ENCODE measurements at places on chromosomes 1 and 21.

- peak; percentile 64 for DNase-seq
These were observed 54.9 kb upstream of the DNAJC6 start for GRCh38 chr1:65254320-65255034.

DNA sequence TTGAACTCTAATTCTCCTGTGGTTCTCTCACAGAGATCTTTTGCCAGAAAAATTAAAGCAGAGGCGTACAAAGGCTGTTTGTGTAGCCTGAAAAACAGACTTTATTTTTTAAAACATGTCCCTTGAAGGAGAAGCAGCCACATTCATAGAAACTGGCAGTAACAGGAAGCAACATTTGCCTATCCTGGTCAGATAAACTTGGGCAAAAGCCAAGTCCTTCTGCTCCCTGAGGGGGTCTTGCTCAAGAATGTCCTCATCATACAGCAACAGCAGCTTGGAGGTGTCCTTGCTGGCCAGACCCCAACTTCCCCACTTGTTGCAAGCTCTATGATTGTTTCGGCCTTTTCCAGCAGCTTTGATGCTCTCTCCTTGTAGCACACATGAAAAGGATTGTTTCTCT lies 36.3 kb downstream of the MSTO1 start:
- no peak for DNase-seq

DNA sequence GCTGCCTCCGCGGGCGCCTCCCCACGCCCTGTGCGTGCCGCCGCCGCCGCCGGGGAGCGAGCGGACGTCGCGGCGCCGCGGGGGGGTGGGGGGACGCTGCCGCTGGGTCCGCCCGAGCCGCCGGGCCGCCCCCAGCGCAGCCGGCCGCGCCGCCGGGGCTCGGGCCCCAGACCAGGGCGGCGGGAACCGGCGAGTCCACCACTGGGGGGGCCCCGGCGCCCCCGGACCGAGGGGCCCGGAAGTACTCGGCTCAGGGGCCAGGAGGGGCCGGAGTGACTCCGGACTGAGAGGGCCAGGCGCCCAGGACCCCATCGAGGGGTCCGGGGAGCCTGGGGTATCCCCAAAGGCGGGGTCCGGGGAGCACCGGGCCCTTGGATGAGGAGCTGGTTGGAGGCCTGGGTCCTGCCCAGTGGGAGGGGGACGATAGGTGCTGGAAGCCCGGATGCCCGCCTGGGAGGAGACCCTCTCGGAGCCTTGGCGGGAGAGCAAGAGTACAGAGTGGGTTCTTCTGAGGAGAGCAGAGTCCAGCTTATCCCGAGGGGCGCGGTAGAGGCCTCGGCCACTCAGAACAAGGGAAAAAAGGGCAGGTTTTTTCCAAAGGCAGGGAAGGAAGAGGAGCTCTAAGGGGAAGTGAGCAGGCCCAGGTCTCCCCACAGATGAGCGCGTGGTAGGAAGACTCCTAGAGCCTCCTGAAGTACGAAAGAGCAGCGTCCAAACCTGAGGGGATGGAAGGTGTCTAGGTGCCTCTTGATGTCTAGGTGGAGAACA lies 556 bp downstream of the GMEB1 start:
- DNase-seq, result peak; percentile 53

DNA sequence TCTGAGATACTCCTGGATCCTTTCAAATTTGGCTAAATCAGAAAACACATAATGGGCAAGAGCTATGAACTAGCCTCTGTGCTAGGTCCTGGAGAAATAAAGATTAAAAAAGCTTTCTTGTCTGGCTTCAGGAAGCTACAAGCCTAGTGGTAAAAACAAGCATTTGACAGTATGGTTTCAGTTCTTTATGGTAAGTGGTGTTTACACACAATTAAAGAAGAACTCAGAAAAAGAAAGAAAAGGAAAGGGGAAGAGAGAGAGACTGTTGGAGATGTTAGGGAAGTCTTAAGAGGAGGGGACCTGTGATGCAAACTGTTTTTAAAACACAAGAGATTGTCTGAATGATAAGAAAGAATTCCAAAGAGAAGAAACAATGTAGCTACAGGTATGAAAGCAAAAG lies 1.8 kb downstream of the OR10J1 start:
- DNase-seq, result no peak

DNA sequence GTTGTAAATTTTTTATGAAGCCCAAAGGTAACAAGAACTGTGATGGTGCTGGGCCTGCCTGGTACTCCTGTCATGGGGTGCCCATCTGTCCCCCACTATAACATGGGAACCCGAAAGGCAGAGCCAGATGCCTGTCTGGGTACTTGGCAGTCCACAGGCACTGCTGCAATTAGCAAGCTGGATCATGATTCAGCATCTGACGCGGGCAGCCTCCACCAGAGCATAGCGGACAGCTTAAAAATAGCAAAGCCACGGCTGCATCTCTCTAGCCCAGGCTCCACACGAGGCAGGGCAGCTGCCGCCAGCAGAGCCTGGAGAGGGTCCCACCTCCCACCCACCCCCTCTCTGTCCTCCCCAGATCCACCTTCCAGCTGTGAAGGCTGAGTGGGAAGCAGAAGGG lies 22.9 kb downstream of the SUSD4 start:
- DNase-seq, result no peak

DNA sequence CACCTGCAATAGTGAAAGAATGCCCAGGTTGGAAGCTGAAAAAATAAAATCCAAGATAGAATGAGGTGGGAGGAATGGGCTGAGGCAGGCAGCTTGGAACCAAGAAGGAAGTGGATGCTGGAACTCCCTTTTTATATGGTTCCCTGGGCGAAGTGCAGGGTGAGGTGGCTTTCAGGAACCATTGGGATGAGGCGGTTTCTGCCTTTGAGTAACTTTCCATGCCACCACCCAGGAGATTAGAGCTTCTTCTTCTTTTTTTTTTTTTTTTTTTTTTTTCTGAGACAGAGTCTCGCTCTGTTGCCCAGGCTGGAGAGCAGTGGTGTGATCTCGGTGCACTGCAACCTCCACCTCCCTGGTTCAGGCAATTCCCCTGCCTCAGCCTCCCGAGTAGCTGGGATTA lies 17.8 kb upstream of the MRPS6 start:
- DNase-seq, result no peak

- DNase-seq, result no peak
These were observed 125.9 kb upstream of the VAMP3 start for GRCh38 chr1:7644961-7645750.

DNA sequence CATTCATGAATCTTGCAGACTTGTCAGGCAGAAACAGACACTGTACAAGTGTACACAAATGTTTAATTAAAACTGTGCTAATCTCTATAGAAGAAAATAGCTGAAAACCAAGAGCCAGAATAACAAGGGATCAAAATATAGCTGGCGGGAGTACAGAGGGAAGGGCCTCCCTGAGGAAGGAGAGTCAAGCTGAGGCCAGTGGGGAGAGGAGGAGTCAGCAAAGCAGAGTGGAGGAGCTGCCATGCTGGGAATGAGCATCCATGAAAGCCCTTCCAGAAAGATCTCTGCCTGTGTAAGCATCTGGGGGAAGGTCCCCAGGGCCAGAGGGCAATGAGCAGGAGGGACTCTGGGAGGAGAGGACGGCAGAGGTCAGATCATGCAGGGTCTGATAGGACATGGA lies 15.1 kb downstream of the SLAMF8 start:
- no peak for DNase-seq

DNA sequence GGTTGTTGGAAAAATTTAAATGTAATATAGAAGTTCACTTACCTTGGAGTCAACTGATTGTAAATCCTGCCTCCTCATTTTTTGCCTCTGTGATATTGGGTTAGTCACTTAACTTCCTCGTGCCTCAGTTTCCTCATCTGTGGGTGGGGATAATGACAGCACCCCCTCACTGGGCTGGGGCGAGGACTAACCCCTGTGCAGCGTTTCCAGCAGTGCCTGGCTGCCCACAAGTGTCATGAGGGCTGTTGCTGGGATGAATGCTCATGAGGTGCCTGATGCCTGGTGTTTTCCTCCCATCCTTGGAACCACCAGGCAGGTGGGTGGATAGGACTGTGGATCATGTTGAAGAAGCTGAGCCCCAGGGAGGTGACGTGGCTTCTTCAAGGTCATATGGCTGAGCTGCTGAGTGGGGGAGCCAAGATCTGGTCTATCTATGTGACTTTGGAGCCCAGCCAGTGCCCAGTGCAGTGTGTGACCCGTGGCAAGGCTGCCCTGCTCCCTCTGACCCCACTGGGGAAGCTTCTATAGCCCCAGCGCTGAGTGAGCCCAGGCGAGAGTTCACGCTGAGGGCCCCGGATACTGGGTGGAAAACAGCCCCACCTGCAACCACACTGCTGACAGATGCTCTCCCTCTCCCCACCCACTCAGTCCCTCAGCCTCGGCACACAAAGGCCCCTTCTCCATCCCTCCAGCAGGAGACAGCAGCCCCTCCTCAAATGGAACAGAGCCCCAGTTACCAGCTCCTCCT lies 446.0 kb downstream of the PTPRU start:
- DNase-seq, result no peak

- DNase-seq, result no peak
These were observed 11.4 kb upstream of the BCAR3 start for GRCh38 chr1:93692983-93693591.

- DNase-seq, result no peak
These were observed 85.6 kb downstream of the WDR4 start for GRCh38 chr21:42793774-42794173.

- no peak for DNase-seq
These were observed 25.9 kb upstream of the RIPK4 start for GRCh38 chr21:41792711-41793110.
